ENCODE measurements at places on chromosomes 12 and 14. TPM values are rescaled to one million over a fixed set of nuclear protein-coding genes. Genes with fewer than 3 reads are reported as not detected.

Gene CCDC175
- 1.3 TPM for polyA plus RNA-seq

Gene CEP170B
- polyA plus RNA-seq, result 11.7 TPM

Gene RNASE7
- 0.55 TPM for polyA plus RNA-seq

Gene RD3L
- polyA plus RNA-seq, result not detected

Gene PARPBP
- 18.3 TPM for polyA plus RNA-seq

Gene TAS2R8
- not detected for polyA plus RNA-seq

Gene A2M
- 218 TPM for polyA plus RNA-seq

Gene SELPLG
- polyA plus RNA-seq, result 1.3 TPM

Gene RERG
- polyA plus RNA-seq, result 34.5 TPM

Gene C12orf56
- polyA plus RNA-seq, result 2.2 TPM

Gene SIX6
- polyA plus RNA-seq, result not detected

Gene OR4N5
- not detected for polyA plus RNA-seq

Gene WASHC4
- 79.2 TPM for polyA plus RNA-seq

Gene PRH2
- 0.50 TPM for polyA plus RNA-seq

Gene RHOF
- polyA plus RNA-seq, result 15.9 TPM

Gene HAL
- polyA plus RNA-seq, result 1.5 TPM

Gene RTN1
- 3.9 TPM for polyA plus RNA-seq

Gene GPR132
- polyA plus RNA-seq, result 0.33 TPM

Gene LRIG3
- polyA plus RNA-seq, result 43.7 TPM

Gene KRT6A
- not detected for polyA plus RNA-seq

Gene TRHDE
- polyA plus RNA-seq, result 26.8 TPM

Gene GSG1
- 0.71 TPM for polyA plus RNA-seq

Gene OR4K1
- not detected for polyA plus RNA-seq

Gene CLMN
- polyA plus RNA-seq, result 32.8 TPM

Gene SLC10A1
- polyA plus RNA-seq, result 0.22 TPM

Gene KRT2
- not detected for polyA plus RNA-seq

Gene FBLN5
- 138 TPM for polyA plus RNA-seq

Gene MYL2
- not detected for polyA plus RNA-seq
